ENCODE measurements at places on chromosomes 1 and 21. TPM values are rescaled to one million over a fixed set of nuclear protein-coding genes. Genes with fewer than 3 reads are reported as not detected.

Gene AK5
- total RNA-seq: 0.20 TPM

Gene CELA2A
- total RNA-seq: 15,349 TPM

Gene LCE2A
- total RNA-seq: not detected

Gene PALMD
- 4.9 TPM for total RNA-seq

Gene ISG15
- total RNA-seq: 4.3 TPM

Gene RCSD1
- total RNA-seq: 3.5 TPM

Gene MYOG
- total RNA-seq: not detected

Gene THEMIS2
- total RNA-seq: 1.5 TPM

Gene KRTAP21-2
- total RNA-seq: not detected

Gene ESRRG
- total RNA-seq: 12.3 TPM

Gene CHRM3
- 29.3 TPM for total RNA-seq

DNA sequence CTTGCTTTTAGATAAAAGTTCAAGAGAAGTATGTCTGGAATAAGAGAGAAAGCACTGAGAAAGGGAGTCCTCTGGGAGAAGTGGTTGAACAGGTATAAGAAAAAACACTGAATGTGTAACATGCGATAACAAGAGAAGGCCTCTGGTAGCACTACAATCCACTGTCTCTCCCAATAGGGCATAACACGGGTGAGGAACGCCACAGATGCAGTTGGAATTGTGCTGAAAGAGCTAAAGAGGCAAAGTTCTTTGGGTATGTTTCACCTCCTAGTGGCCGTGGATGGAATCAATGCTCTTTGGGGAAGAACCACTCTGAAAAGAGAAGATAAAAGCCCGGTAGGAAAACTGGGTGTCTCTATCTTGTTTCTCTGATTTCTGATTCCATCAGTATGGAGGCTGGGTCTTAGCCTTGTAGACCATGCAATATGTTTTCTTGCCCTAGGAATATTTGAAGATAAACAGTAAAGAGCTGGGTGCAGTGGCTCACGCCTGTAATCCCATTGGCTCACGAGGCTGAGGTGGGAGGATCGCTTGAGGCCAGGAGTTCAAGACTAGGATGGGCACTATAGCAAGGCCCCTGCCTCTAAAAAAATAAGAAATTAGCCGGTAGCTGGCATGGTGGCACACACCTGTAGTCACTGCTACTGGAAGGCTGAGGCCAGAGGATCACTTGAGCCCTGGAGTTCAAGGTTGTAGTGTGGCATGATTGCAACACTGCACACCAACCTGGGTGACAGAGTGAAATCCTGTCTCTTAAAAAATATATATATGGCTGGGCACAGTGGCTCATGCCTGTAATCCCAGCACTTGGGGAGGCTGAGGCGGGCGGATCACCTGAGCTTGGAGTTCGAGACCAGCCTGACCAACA lies 40.4 kb downstream of the DAP3 start:
- no peak for DNase-seq
- no peaks in the 10 kb centered on the region for H3K4me1 ChIP-seq
- no peak overlapping the region for H3K27ac ChIP-seq

DNA sequence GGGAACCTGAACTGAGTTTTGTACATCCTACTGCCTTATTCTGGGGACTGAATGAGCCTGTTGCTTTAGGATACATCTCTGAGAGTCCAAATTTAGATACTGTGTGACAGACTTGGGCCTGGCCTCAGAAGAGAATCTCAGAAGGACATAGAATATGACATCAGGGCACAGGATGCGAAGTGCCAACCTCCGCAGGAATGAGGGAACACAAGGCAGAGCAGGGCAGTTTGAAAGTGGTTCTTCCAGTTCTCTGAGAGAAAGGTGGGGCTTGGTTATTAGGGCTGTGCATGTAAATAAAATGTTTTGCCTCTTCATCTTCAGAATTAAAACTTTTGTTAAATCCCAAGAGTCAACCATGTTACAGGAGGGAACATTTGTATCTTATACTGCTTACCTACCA lies 23.1 kb downstream of the TRAF5 start:
- H3K4me3 ChIP-seq: no peak overlapping the region
- H3K36me3 ChIP-seq: no peaks in the 10 kb centered on the region
- no peak overlapping the region for H3K27ac ChIP-seq
- no peaks in the 10 kb centered on the region for H3K27me3 ChIP-seq

GRCh38 chr1:227895828-227896685 lies 51.7 kb downstream of the WNT9A start:
- H3K4me1 ChIP-seq: no peaks in the 10 kb centered on the region
- H3K4me3 ChIP-seq: no peak overlapping the region
- H3K36me3 ChIP-seq: no peaks in the 10 kb centered on the region

DNA sequence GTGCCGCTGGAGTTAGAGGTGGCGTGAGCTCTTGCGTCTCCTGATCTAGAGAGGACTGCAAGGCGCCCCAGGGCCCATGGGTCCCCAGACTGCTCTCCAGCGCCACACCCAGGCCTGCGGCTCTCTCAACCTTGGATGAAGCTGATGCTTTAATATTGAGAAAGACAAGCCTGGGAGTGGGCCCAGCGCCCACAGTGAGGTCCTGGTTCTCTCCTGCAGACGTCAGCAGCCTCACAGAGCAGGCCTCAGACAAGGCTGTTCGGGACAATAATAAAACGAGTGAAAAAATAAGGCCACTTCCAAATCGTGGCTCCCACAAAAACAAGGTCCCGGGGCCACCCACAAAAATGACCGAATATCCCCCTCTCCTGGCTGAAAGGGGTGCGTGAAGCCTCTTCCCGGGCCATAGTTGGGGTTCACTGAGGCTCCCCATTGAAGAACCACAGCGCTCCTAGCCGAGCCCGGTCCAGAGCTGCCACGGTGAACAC lies 6.0 kb upstream of the DNMT3L start:
- H3K27me3 ChIP-seq: no peaks in the 10 kb centered on the region
- H3K27ac ChIP-seq: no peak overlapping the region
- H3K4me1 ChIP-seq: no peaks in the 10 kb centered on the region
- H3K4me3 ChIP-seq: no peak overlapping the region

- H3K36me3 ChIP-seq: no peaks in the 10 kb centered on the region
- no peak overlapping the region for H3K27ac ChIP-seq
- no peak for DNase-seq
- H3K4me1 ChIP-seq: peaks cover 18% of the 10 kb centered on the region
These were observed 47.1 kb downstream of the C8A start for GRCh38 chr1:56901716-56902115.

GRCh38 chr1:8845104-8846097 lies 28.0 kb upstream of the RERE start:
- H3K27ac ChIP-seq: no peak overlapping the region
- no peak overlapping the region for H3K4me3 ChIP-seq
- H3K27me3 ChIP-seq: no peaks in the 10 kb centered on the region
- peaks cover 12% of the 10 kb centered on the region for H3K4me1 ChIP-seq

GRCh38 chr1:9207715-9208114 lies 26.9 kb upstream of the H6PD start:
- H3K36me3 ChIP-seq: no peaks in the 10 kb centered on the region
- no peaks in the 10 kb centered on the region for H3K4me1 ChIP-seq
- DNase-seq: no peak
- no peak overlapping the region for H3K27ac ChIP-seq

GRCh38 chr21:42590431-42591131 lies 62.8 kb upstream of the PDE9A start:
- H3K27me3 ChIP-seq: no peaks in the 10 kb centered on the region
- no peak for DNase-seq
- H3K36me3 ChIP-seq: no peaks in the 10 kb centered on the region

DNA sequence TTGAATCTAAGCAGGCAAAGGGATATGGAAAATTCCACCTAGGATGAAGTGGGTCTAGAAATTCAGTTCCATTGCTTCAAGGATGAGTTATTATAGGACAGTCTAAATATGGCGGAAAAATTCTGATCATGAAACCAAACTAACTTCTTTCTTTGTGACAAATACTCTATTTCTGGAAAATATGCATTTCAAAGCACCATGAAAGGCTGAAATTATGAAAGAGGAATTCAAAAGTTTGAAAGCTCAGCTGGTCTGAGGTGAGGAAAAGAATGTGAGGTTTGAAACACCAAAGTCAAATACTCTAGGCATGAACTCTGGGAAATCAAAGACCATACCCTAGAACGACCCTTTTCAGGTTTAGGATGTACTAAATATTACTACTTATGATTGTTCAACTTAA lies 36.4 kb upstream of the COL11A1 start:
- H3K27ac ChIP-seq: no peak overlapping the region
- H3K4me1 ChIP-seq: no peaks in the 10 kb centered on the region
- no peaks in the 10 kb centered on the region for H3K27me3 ChIP-seq

GRCh38 chr1:60564916-60565750 lies 491.6 kb upstream of the C1orf87 start:
- H3K27ac ChIP-seq: no peak overlapping the region
- no peaks in the 10 kb centered on the region for H3K27me3 ChIP-seq
- H3K36me3 ChIP-seq: no peaks in the 10 kb centered on the region

DNA sequence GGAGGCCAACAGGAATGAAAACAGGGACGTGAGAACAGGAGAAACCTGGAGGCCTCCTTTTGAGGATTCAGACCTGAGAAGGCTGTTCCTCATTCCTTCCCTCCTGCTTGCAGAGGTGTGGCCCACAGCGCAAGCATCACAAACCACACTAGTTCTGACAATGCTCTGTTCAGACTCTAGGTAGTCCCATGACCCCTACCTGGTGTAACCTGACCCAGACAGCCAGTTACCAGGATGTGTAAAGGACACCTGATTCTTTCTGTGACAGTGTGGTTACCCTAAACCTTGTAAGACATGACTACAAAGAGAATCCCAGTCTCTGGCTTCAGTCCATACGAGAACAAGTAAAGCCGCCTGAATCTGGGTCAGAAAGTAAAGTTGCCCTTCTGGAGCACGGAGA lies 3.2 kb downstream of the MECR start:
- H3K36me3 ChIP-seq: no peaks in the 10 kb centered on the region
- peaks cover 8% of the 10 kb centered on the region for H3K4me1 ChIP-seq
- H3K27ac ChIP-seq: no peak overlapping the region
- DNase-seq: no peak
- H3K27me3 ChIP-seq: no peaks in the 10 kb centered on the region
- H3K4me3 ChIP-seq: no peak overlapping the region
